ENCODE measurements at places on chromosomes 3 and 15.

DNA sequence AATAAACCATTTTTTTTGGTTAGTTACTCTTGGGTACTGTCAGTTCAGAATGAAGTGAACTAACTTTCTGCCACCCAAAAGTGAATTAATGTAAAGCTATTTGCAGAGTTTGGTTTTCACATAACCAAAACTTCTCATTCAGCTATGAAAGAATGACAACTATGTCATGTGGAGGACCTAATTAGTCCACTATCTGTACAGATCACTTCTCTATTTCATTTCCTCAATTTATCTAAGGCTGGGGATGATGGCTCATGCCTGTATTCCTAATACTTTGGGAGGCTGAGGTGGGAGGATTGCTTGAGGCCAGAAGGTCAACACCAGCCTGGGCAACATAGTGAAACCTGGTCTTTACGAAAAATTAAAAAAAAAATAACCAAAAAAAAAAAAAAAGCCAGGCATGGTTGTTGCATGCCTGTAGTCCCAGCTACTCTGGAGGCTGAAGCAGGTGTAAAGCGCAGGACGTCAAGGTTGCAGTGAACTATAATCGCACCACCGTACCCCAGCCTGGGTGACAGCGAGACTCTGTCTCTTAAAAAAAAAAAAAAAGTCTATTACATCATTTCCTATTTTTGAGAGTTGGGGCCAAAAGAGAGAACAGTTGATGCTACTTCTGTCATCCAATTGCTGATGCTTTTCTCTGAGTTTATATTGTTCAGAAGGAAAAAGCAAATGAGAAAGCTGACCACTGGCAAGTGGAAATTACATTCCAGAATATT, 8.7 kb downstream of the HYPK start:
- DNase-seq: no peak

DNA sequence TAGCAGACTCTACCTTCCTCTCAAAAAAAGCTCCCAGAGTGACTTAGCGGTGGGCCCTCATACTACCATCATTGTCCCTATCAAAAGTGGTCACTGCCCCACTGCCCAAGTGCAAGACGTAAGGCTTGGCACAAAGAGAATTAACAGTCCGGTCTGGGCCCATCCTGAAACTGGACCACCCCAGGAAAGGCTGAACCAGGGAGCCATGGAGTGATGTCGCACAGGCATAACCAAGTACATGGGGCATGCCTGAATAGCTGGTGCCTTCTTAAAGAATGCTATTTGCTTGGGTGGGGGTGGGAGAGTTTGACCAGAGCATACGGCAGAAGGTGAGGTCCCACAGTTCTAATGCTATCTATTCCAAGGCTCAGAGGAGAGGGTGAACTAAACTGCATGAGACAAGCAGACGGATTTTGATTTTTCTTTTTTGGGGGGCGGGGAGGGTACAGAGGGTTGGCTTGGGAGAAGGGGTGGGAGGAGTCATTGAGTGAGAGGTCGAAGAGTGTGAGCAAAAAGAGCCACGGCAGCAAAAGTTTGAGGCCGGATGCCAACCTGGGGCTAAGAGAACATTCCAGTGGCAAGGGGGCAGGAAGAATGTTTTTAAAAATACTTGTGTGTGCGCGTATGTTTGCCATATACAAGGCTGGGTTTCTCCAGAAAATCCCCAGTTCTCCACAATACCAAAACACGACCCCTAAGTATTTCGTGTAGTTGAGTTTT, 50.2 kb downstream of the FAM174B start:
- DNase-seq: no peak

GRCh38 chr3:35757991-35758757, 118.8 kb downstream of the ARPP21 start:
- no peak for DNase-seq

DNA sequence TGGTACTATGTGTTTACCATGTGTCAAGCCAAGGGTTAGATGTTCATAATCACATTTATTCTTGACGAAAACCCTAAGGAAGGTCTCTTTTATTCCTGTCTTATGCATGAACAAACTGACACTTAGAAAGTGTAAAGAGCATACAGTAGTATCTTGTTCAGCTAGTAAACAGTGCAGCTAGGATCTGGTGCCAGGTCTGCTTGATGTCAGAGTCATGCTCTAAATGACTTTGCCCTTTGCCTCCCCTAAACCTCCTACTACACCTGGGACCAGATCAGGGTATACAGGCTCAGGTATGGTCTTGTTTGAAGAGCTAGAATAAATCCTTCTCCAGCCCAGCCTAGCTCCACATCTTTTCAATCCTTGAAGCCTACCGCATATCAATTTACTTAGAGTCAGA, 232.4 kb downstream of the ADAMTSL3 start:
- no peak for DNase-seq

DNA sequence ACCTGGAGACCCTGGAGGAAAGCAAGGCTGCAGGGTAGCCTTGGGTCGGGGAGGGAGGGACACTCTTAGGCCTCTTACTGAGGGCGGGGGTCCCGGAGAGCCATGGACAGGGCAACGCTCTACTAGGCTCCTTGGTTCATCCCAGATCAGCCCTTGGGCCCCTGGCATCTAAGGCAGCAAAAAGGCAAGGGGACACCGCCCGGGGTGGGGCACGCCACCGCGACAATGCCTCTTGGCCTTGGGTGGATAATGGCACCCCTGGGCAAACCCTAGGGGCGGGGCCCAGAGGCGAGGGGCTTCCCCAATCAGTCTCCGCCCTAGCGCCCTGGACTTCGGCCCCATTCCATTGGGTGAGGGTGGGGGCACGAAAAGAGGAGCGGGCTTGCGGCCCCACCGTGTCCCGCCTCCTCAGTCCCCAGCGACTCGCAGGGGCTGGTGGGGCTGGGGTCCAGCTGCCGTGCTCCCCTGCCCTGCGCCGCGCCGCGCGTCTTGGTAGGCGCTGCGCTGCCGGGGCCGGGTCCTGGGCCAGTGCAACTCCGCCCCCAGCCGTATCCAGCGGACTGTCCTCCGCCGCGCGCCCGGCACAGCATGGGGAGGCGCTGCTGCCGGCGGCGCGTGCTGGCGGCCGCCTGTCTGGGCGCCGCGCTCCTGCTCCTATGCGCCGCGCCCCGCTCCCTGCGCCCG, at the start of gene CHST13:
TSS of gene CHST13 (plus strand) at position 411 of the 684 bp plus-strand sequence. CDS start at position 589, 178 bp downstream.
- no peak for DNase-seq

- DNase-seq: no peak
These were observed 226.9 kb downstream of the CACNA2D3 start for GRCh38 chr3:54349231-54349652.

GRCh38 chr3:139937674-139938279, 2.8 kb downstream of the CLSTN2 start:
- DNase-seq: no peak

DNA sequence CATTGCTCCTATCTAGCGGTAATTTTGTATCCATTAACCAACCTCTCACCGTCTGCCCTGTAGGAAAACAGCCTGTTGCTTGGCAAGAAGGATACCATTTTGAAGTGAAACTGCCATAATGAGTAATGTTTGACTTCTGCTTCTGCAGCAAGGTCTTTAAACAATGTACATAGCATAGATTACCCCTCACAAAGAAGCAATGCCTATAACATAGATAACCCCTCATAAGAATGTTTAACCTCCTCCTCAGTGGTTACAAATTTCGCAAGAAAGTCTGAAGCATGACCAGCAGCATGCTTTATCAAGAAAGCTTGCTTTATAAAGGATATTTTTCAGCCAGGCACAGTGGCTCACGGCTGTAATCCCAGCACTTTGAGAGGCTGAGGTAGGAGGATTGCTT, 61.2 kb upstream of the MFGE8 start:
- no peak for DNase-seq

- DNase-seq: no peak
These were observed 556 bp downstream of the PEX5L start for GRCh38 chr3:180036092-180036670.

GRCh38 chr3:194032828-194033435, 103.0 kb upstream of the HES1 start:
- DNase-seq: no peak

GRCh38 chr3:13508496-13508895, 28.4 kb downstream of the HDAC11 start:
- no peak for DNase-seq

GRCh38 chr3:183875411-183875810, 9.3 kb downstream of the PARL start:
- no peak for DNase-seq

All from stimulated activated CD4-positive, alpha-beta T cell treated with anti-CD3 and anti-CD28 coated beads, TNF-alpha, amount 100 ng/mL, for 1 hour (primary cell).